ENCODE measurements at places on chromosomes 1 and 21.
A peak's percentile ranks its signal among the peaks of the same experiment; 100 is the strongest.

- DNase-seq, result no peak
Measured at GRCh38 chr1:231183639-231184590, 22.1 kb downstream of the TRIM67 start.

DNA sequence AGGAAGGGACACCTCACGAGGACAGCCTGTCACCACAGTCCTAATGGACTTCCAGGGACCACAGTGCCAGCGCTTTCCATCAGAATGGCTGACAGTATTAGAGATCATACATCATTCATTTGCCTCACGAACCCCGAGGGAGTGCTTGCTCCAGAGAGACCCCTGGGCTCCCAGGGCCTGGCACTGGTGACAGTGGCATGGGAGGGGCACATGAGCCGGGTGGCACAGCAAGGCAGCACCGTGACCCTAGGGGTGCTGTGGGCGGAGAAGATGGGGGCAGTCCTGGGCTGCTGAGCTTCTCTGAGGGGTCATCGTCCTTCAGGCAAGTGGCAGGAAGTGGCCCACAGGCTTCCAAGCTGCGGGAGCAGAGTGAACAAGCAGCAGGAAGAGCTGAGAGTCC lies 16.4 kb upstream of the TSPEAR start:
- no peak for DNase-seq

GRCh38 chr1:49651136-49651535 lies 372.6 kb downstream of the AGBL4 start:
- no peak for DNase-seq

DNA sequence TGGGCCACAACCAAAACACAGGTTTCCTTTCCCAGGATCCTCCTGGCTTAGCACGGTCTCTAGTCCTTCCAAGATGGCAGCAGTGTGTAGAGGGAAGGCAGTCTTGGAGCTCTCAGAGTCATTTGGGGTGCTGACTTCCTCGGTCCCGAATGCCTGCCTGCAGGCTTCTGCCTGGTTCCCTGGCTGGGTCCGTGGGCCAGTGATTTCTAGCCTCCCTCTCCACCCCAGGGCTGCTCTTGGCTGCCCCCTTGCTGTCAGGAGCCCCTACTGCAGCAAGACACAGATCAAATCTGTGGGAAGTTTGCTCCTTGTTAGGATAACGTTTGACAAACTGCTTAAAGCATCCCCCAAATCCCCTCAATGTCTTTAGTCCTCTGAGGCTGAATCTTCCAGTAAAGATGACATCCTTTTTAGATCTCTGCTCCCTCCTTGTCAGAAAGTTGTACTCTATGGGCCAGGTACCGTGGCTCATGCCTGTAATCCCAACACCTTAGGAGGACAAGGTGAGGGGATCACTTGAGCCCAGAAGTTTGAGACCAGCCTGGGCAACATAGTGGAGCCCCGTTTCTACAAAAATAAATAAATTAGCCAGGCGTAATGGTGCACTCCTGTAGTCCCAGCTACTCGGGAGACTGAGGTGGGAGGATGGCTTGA lies 272.5 kb downstream of the RRAGC start:
- DNase-seq, result peak; percentile 34

DNA sequence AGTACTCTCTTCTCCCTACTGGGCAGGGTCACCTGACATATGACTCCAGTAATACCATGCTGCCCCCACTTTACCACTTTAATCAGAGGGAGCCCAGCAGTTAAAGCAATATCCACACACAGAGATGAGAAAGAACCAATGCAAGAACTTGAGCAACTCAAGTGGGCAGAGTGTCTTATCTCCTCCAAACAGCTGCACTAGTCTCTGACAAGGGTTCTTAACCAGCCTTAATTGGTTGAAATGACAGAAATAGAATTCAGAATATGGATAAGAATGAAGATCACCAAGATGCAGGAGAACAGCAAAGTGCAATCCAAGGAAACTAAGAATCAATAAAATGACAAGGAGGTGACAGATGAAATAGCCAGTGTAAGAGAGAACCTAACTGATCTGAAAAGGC lies 91.0 kb downstream of the KCNT2 start:
- DNase-seq, result no peak
